GM23248 (cell line): ENCODE measurements at places on chromosomes 3 and 15.

GRCh38 chr15:68812597-68813431 is 7.9 kb downstream of the ANP32A start:
- H3K27ac ChIP-seq, result peak overlapping the region; percentile 76
- no peaks in the 10 kb centered on the region for H3K27me3 ChIP-seq
- H3K4me1 ChIP-seq, result peaks cover 40% of the 10 kb centered on the region
- peak; percentile 59 for DNase-seq
- no peaks in the 10 kb centered on the region for H3K36me3 ChIP-seq

DNA sequence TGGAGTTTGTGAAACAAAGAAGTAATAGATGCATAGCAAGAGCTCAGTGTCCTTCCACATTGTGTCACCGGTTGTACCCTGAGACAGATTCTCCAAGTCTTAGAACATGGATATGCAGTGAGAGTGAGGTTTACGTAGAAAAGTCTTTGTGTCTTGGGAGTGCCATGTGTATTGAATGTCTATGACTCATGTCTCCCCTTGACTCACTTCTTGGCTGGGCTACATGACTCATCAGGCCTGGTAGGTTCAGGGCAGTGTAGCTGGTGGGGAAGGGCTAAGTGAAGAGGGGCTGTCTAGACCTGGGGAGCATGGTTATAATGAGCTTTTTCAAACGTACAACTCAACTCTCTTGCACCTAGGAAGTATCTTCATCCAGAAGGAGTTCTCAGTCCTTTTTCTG is 167.4 kb downstream of the GAP43 start:
- H3K36me3 ChIP-seq, result no peaks in the 10 kb centered on the region
- H3K27ac ChIP-seq, result peak overlapping the region; percentile 93
- peaks cover 51% of the 10 kb centered on the region for H3K4me1 ChIP-seq

GRCh38 chr3:196486263-196486662 is 17.3 kb downstream of the RNF168 start:
- DNase-seq, result no peak
- H3K27me3 ChIP-seq, result no peaks in the 10 kb centered on the region
- no peak overlapping the region for H3K4me3 ChIP-seq
- no peak overlapping the region for H3K27ac ChIP-seq
- no peaks in the 10 kb centered on the region for H3K4me1 ChIP-seq
- H3K36me3 ChIP-seq, result peaks cover 61% of the 10 kb centered on the region

DNA sequence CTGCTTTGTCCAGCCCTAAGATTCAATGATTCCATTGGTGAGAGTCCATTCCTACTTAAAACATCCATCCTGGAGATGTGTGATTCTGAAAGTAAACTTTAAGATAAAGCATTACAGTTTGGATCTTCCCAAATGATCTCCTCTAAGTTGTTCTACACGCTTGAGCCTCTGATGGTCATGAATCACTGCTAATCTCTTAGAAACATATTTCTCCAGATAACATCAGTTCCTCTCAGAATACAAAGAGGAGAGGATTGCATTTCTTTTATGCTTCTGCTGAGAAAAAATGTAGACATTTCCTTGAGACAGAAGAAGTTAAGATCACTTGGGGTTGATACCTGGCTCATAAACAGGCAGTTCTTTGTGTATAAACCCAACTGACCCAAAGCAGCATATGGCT is 281.2 kb upstream of the DPH6 start:
- H3K4me3 ChIP-seq, result no peak overlapping the region
- no peaks in the 10 kb centered on the region for H3K36me3 ChIP-seq
- DNase-seq, result peak; percentile 2
- no peaks in the 10 kb centered on the region for H3K4me1 ChIP-seq
- H3K27me3 ChIP-seq, result no peaks in the 10 kb centered on the region
- H3K27ac ChIP-seq, result no peak overlapping the region

DNA sequence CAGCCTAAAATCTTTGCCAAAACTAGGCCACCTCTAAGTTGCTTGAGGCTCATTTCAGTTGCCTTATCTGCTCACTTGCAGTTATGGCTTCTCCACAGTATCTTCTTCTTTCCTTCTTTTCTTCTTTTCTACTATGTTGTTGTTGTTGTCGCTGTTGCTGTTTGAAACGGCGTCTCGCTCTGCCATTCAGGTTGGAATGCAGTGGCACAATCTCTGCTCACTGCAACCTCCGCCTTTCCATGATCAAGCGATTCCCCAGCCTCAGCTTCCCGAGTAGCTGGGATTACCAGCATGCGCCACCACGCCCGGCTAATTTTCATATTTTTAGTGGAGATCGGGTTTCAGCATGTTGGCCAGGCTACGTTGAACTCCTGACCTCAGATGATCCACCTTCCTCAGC is 210.8 kb upstream of the NR2F2 start:
- H3K4me1 ChIP-seq, result peaks cover 16% of the 10 kb centered on the region
- no peak overlapping the region for H3K4me3 ChIP-seq
- no peak for DNase-seq
- no peaks in the 10 kb centered on the region for H3K36me3 ChIP-seq
- no peaks in the 10 kb centered on the region for H3K27me3 ChIP-seq
- no peak overlapping the region for H3K27ac ChIP-seq

DNA sequence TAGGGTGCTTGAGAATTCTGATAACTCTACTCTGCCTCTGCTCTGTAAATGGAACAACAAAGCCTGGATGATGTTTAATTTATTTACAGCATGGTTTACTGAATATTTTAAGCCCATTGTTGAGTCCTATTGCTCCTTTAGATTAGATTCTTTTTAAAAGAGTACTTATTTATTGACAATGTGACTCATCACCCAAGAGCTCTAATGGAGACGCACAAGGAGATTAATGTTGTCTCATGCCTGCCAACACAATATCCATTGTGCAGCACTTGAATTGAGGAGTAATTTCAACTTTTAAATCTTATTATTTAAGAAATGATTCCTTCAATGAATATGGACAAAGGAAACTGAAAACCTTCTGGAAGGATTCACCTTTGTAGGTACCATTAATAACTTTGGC is 691.4 kb downstream of the ZBBX start:
- no peak overlapping the region for H3K4me3 ChIP-seq
- H3K4me1 ChIP-seq, result no peaks in the 10 kb centered on the region
- H3K27ac ChIP-seq, result no peak overlapping the region
- H3K36me3 ChIP-seq, result no peaks in the 10 kb centered on the region
- H3K27me3 ChIP-seq, result no peaks in the 10 kb centered on the region
- no peak for DNase-seq

DNA sequence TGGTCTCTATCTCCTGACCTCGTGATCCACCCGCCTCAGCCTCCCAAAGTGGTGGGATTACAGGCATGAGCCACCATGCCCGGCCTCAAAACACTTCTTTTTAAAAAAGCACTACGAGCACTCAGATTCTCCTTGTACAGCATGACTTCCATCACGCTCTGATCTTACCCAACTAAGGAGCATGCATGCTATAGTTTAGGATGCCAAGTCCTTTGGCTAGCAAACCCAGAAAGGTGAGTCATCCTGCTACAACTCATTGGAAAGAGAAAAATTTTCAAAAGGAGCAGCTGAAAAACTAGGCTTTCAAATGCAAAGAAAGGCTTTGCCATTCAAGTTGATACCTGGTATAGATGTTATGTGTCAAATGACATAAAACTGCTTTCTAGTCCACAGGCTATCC is 70.3 kb upstream of the PRICKLE2 start:
- peak; percentile 97 for DNase-seq
- H3K36me3 ChIP-seq, result no peaks in the 10 kb centered on the region
- H3K27me3 ChIP-seq, result no peaks in the 10 kb centered on the region
- peaks cover 45% of the 10 kb centered on the region for H3K4me1 ChIP-seq
- no peak overlapping the region for H3K4me3 ChIP-seq
- H3K27ac ChIP-seq, result peak overlapping the region; percentile 56

DNA sequence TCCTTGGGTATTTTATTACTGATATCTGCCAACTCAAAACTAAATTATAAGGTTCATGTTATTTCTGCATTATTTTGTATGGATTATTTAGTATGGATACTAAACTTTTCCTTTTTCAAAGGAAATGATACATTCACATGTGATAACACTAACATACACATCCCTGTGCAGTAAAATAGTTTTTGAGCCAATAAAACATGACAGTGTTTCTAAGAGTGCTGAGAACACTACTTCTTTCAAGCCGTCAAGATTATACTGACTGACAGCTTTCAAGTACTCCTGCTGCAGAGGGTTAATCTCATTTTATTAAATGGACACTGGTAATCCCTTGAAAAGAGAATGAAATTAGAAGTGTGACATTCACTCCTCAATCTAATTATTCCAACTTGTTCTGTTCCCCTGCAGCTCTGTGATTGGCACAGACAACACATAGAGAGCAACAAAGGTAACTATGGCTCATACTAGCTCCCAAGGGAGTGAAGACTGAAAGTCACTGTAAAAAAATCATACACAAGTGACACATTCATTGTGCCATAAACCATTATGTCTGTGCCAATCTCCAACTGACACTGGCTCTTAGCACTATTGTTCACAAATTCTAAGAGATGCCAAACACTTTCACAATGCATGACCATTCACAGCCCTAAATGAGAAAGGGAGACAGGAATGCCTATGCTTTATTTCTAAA is 468.6 kb downstream of the SHQ1 start:
- no peaks in the 10 kb centered on the region; the same call in 1 of the 2 replicates for H3K36me3 ChIP-seq
- H3K4me1 ChIP-seq, result peaks cover 11% of the 10 kb centered on the region
- DNase-seq, result peak; percentile 68

DNA sequence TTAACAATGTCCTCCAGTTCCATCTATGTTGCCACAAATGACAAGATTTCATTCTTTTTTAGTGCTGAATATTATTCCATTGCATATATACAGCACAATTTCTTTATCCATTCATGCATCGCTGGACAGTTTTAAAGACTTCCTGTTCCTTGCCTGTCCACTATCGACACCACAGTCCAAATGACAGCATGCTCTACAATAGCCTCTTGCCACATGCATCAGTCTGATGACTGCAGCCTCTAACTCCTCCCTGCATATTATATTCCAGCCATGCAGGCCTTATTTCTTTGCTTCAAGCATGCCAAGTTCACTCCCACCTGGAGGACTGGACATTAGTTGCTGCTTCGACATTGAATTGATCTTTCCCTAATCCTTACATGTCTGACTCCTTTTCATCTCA is 306.2 kb downstream of the FOXP1 start:
- no peaks in the 10 kb centered on the region for H3K27me3 ChIP-seq
- no peaks in the 10 kb centered on the region for H3K4me1 ChIP-seq
- H3K36me3 ChIP-seq, result no peaks in the 10 kb centered on the region
- no peak for DNase-seq

DNA sequence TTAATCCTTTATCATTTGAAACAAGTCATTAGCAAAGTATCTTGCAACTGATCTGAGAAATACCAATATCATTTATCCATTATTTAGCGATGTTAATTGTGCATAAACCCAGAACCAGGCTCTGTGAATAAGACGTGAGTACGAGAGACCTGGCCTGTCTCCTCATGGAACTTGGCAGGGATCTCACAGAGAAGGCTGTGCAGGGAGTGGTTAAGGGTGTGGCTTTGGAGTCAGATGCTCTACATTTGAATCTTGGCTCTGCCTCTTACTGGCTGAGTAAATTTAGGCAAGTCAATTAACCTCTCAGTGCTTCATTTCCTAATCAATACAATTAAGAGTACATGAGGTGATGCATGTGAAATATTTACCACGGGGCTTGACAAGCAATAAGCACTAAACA is 39.9 kb upstream of the TBL1XR1 start:
- H3K27ac ChIP-seq, result no peak overlapping the region
- H3K36me3 ChIP-seq, result no peaks in the 10 kb centered on the region
- peak; percentile 7 for DNase-seq
- H3K27me3 ChIP-seq, result no peaks in the 10 kb centered on the region
- no peaks in the 10 kb centered on the region for H3K4me1 ChIP-seq
- H3K4me3 ChIP-seq, result no peak overlapping the region

GRCh38 chr3:62084558-62084957 is 288.8 kb downstream of the FEZF2 start:
- DNase-seq, result peak; percentile 21
- no peak overlapping the region for H3K27ac ChIP-seq
- H3K4me3 ChIP-seq, result no peak overlapping the region

DNA sequence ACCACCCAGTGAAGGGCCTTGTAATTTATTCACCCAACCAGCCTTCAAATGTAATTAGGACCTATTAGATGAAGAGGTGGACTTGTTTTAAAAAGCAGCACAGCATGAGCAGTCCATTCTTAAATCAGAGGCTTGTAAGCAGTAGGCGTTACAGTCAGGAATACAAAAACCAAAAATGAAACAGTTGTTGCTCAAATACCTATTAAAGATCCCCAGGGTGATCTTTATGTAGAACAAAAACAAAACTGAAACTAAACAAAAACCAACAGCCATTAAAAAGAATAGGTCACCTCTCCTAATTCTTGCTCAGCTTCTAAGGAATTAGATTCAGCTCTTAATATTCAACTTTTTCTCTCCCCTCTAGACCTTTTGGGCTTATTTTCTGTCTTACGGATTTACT is 104.9 kb upstream of the ST8SIA2 start:
- DNase-seq, result no peak
- no peaks in the 10 kb centered on the region for H3K4me1 ChIP-seq
- no peak overlapping the region for H3K4me3 ChIP-seq
- H3K27me3 ChIP-seq, result no peaks in the 10 kb centered on the region
- no peak overlapping the region for H3K27ac ChIP-seq

- peak; percentile 33 for DNase-seq
- peaks cover 27% of the 10 kb centered on the region for H3K4me1 ChIP-seq
- no peaks in the 10 kb centered on the region for H3K36me3 ChIP-seq
- H3K4me3 ChIP-seq, result no peak overlapping the region
Observed at GRCh38 chr15:68537097-68537496, 41.7 kb upstream of the CORO2B start.
